Activated T-helper 2 cell treated with anti-CD3 and anti-CD28 coated beads, Interferon-gamma antibody, Interleukin-2, Interleukin-4, amounts not matched to agents 10 μg/mL and 5 μg/mL and 100 μg/mL, durations not matched to agents 14 hours and 24 hours and 36 hours (primary cell): ENCODE measurements at places on chromosomes 16 and 17. TPM values are rescaled to one million over a fixed set of nuclear protein-coding genes. Genes with fewer than 3 reads are reported as not detected.
A peak's percentile ranks its signal among the peaks of the same experiment; 100 is the strongest.

DNA sequence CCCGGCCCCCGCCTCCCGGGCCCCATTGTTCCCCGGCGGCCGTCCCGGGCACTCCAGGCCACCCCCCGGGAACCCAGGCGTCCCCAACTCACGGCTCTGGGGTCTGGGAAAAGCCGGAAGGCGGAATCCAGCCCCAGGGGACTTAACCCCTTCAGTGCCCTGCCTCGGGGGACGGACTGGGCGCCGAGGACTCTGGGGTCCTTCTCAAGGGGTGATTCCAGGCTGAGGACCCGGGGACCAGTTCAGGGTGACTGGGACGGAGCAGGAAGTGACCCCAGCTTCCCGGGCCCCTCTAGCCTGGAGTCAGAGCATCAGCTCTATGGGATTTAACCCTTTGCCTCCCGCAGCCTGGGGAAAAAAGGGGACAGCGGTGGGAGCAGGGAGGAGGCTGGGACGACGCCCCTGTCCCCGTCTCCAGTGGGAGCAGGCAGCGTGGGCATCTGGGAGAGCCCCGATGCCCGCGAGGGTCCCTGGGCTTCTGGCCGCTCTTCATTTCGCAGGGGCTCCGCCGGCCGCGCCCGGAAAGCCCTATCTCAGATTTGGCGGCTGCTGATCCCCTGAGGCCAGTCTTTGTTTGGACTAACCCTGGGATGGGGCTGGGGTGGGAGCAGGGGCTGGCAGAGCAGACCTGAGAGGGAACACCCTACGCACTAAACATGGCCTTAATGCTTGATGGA lies at the start of gene ZNF629:
Gene ZNF629, minus strand, starts transcription at position 270 of the 677 bp plus-strand sequence. CDS start 2,723 bp downstream, outside the sequence.
- no peak within 1 kb of the TSS for H3K27ac ChIP-seq
- H3K36me3 ChIP-seq, result no peaks in the 10 kb centered on the region
- peak within 1 kb of the TSS; percentile 51 for H3K4me3 ChIP-seq

GRCh38 chr17:50213026-50214022 lies 11.9 kb upstream of the COL1A1 start:
- H3K4me1 ChIP-seq, result peaks cover 10% of the 10 kb centered on the region
- H3K27me3 ChIP-seq, result peaks cover 34% of the 10 kb centered on the region
- H3K36me3 ChIP-seq, result no peaks in the 10 kb centered on the region
- H3K27ac ChIP-seq, result no peak overlapping the region

DNA sequence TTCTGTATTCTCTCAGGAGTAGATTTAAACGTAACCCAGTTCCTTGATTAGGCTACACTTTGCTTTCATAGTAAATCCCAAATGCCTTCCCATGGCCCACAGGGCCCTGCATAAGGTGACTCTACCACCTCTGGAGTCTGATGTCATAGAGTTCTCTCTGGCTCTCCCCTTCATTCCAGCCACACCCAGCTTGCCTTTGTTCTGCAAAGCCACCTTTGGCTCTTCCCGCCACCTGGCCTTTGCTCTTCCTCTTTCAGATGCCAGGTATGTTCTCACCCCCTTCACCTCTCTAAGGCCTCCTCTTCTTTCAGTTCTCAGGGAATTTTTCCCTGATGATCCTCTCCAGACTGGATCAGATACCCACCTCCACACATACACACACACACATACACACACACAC lies 141.3 kb upstream of the HSBP1 start:
- no peaks in the 10 kb centered on the region for H3K4me1 ChIP-seq
- H3K27me3 ChIP-seq, result no peaks in the 10 kb centered on the region
- no peak for DNase-seq
- no peak overlapping the region for H3K4me3 ChIP-seq
- H3K27ac ChIP-seq, result no peak overlapping the region
- no peaks in the 10 kb centered on the region for H3K36me3 ChIP-seq

- H3K36me3 ChIP-seq, result no peaks in the 10 kb centered on the region
- no peak for DNase-seq
- peaks cover 2% of the 10 kb centered on the region for H3K27me3 ChIP-seq
- peaks cover 16% of the 10 kb centered on the region for H3K4me1 ChIP-seq
- H3K4me3 ChIP-seq, result no peak overlapping the region
Observed at GRCh38 chr17:66248285-66248684, 19.1 kb upstream of the APOH start.

- no peaks in the 10 kb centered on the region for H3K36me3 ChIP-seq
- H3K4me3 ChIP-seq, result no peak overlapping the region
- H3K4me1 ChIP-seq, result peaks cover 42% of the 10 kb centered on the region
- no peak overlapping the region for H3K27ac ChIP-seq
Observed at GRCh38 chr16:24988593-24989338, 26.4 kb downstream of the ARHGAP17 start.

GRCh38 chr17:4969047-4969550 lies 1.5 kb upstream of the SPAG7 start:
- H3K27me3 ChIP-seq, result no peaks in the 10 kb centered on the region
- H3K27ac ChIP-seq, result no peak overlapping the region
- DNase-seq, result peak; percentile 22

DNA sequence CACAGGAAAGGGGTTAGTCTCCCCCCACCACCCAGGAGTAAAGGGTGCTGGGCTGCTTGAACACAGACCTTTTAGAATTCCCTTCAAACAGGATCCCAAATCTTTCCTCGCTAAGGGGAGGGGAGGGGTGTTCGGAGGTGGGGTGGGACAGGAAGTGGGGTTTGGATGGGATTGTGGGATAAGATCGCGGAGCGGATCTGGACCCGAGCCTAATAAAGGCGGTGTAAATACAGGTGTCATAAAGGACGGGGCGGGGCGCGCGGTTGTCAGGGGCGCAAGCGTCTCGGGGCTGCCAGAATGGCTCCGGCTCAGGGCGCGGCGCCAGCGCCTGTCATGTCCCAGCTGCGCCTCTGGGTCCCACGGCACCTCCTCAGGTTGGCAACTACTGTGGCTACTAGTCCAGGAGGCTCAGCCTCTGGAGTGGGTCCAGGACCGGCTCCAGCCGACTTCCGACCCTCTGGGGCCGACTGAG lies 59.8 kb upstream of the FBXO47 start:
- H3K36me3 ChIP-seq, result no peaks in the 10 kb centered on the region
- no peaks in the 10 kb centered on the region for H3K4me1 ChIP-seq
- no peak for DNase-seq
- no peak overlapping the region for H3K4me3 ChIP-seq
- H3K27ac ChIP-seq, result no peak overlapping the region

DNA sequence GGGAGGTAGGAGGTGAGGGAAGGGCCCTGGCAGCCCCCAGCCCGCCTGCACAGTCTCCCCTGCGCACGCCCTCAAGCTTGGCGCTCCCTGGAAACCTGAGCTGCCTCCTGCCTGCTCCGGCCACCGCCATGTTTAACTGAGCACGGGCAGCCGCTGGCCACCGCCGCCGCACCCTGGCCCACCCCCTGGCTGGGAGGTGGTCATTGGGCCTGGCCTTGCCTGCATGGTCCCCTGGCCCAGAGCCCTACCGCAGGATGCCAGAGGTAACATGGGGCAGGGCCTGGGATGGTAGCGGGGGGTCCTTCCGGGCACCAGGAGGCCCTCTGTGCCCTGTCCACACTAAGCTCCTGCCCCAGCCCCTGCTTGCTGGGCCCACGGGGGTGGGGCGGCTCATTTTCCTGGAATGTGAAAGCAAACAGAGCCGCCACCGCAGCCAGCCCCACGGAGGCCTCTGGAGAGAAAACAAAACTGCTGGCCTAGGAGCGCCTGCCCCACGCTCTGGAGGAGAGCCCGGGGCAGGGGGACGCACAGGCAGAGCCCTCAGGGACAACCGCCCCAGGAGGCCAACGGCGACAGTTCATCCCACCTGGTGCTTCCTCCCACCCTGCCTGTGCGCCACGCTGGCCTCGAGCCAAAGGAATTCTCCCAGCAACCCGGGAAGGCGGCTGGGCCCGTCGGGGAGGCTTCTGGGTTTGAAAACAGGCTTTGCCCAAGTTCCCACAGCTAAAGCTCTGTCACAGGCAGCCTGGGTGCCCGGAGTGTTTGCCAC lies 8.9 kb downstream of the NHERF2 start:
- H3K27ac ChIP-seq, result no peak overlapping the region
- H3K36me3 ChIP-seq, result no peaks in the 10 kb centered on the region

DNA sequence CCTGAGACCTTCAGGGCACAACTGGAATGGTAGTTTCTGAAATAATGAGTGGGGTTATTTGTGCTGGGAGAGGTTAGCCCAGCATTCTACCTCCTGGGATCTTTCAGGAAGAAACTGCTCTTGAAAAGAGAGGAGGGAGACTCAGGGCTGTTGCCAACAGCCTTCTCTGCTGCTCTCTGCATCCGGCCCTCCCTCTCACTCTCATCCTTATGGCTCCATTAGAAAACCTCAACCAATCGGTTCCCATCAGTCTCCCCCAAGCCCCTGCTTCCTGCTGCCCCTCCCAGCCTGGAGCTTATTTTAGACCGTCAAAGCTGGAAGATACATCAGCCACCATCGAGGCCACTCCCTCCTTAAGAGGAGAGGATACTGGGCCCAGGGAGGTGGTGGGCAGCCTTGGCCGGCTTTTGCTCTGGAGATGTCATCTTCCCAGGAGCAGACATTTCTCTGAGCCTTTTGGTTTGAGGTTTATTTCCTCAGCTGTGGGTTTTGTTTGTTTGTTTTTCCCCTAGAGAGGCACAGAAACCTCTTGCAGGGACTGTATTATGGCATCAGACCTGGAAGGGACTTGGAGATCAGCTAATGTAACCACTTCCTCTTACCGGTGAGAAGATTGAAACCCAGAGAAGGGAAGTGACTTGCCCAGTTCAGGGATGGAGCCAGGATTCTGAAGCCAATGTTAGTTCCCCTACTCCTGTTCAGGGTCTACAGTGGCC lies 2.7 kb downstream of the MPRIP start:
- DNase-seq, result no peak
- peak overlapping the region; percentile 88 for H3K4me3 ChIP-seq
- H3K4me1 ChIP-seq, result peaks cover 45% of the 10 kb centered on the region
- H3K27me3 ChIP-seq, result no peaks in the 10 kb centered on the region
- no peak overlapping the region for H3K27ac ChIP-seq
- H3K36me3 ChIP-seq, result peaks cover 4% of the 10 kb centered on the region

- H3K27ac ChIP-seq, result no peak overlapping the region
- H3K27me3 ChIP-seq, result no peaks in the 10 kb centered on the region
- H3K36me3 ChIP-seq, result no peaks in the 10 kb centered on the region
Observed at GRCh38 chr17:32910769-32911168, 17.2 kb upstream of the TMEM98 start.

GRCh38 chr16:89924297-89924924 lies 1.3 kb downstream of the TUBB3 start:
- DNase-seq, result no peak
- peaks cover 22% of the 10 kb centered on the region for H3K4me1 ChIP-seq
- H3K27me3 ChIP-seq, result peaks cover 23% of the 10 kb centered on the region

DNA sequence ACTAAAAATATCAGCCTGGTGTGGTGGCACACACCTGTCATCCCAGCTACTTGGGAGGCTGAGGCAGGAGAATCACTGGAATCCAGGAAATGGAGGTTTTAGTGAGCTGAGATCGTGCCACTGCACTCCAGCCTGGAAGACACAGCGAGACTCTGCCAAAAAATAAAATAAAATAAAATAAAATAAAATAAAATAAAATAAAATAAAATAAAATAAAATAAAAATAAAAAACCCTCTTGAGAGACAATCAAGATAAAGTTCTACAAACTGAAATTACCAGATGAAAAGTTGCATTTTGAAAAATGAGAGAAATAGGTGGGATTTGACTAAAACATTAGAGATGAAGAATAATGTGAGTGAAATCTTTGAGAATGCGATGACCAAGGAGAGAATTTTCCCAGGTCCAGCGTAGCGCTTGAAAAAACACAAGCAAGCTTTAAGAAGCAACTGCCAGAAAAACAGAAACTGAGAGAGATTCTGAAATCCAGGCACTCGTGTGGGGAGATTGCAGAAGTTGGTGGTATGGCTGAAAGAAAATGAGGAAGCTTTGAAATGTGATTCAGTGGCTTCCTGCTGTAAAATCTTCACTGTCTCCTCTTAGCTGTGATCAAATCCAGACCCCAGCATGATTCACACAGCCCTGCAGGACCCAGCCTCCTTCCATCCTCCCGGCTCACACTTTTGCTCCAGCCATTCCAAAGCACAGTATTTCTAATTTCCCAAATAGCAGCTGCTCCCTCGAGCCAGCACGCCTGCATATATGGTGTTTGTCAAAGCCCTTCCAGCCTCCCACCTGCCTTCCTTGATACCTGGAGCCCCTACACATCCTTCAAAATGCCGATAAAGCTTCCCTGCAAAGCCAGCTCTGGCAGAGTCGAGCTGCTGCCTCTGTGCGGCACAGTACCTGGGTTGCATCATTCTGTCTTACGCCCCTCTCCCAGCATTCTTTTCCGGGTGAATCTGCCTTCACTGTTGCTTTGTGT lies 8.2 kb upstream of the CD300E start:
- H3K36me3 ChIP-seq, result no peaks in the 10 kb centered on the region
- no peak overlapping the region for H3K27ac ChIP-seq
- H3K4me3 ChIP-seq, result no peak overlapping the region
- peaks cover 40% of the 10 kb centered on the region for H3K27me3 ChIP-seq

DNA sequence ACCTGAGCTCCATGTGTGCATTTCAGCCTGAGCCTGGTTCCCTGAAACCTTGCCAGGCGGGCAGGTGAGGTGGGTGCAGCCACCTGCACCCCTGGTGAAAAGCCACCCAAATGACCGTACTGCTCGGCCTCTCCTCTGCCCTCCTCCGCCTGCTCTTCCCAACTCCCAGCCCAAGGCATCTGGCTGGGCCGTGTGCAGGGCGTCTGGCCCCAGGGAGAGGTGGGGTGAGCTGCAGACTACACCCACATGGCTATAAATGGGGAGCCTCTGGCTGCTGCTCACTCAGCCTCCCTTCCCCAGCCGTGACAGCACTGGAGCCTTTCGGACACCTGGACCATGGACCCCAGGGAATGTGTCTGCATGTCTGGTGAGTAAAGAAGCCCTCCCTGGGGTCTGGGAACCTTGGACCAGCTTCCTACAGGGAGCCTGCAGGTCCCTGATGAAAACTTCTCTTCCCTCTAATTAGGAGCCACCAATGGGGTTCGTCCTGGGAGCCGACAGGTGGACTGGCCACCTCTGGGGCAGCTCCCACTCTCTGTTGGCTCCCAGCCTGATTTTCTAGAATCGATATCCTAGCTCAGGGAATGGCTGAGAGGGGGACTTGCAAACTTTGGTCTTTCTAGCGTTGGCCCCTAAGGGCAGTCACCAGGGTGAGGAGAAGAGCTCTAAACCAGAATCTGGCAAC lies at the start of gene MT4:
Gene MT4, plus strand, starts transcription at position 281 of the 685 bp plus-strand sequence. Its CDS starts 56 bp downstream, at position 337.
- no peaks in the 10 kb centered on the region for H3K36me3 ChIP-seq
- DNase-seq, result no peak
- H3K27ac ChIP-seq, result no peak within 1 kb of the TSS
- H3K27me3 ChIP-seq, result peaks cover 19% of the 10 kb centered on the region

Gene CES5A
- not detected in 2 replicates for total RNA-seq

Gene TBC1D3H
- not detected in 2 replicates for total RNA-seq

Gene GJD3
- 0.48 TPM in 1 of 2 replicates, not detected in the other for total RNA-seq

Gene ASGR2
- not detected in 2 replicates for total RNA-seq

Gene AHSP
- total RNA-seq, result not detected in 2 replicates

Gene TOM1L1
- 0.80 and 1.2 TPM in 2 replicates for total RNA-seq

Gene TLCD1
- 8.0 and 8.2 TPM in 2 replicates for total RNA-seq
